ENCODE measurements at places on chromosomes 3 and 15. TPM values are rescaled to one million over a fixed set of nuclear protein-coding genes. Genes with fewer than 3 reads are reported as not detected.

DNA sequence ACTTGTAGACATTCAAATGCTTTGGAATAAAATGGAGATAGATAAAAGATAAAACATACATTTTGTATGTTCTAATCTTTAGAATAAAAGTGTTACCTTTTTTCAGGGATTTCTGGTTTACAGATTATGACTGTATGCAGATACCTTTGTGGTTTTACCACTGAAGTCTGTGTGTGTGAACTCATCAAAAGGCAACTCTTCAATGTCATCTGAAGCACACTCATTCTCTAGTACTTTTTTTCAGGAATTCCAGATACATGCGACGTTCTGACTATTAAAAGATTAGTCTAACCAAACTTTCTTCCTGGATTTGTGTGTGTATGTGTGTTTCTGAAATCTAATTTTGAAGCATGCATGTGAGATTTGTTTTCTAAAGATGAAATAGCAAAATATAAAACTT is 188.6 kb downstream of the NLGN1 start:
- DNase-seq = no peak

GRCh38 chr15:48941904-48942303 is 21.8 kb downstream of the SHC4 start:
- no peak for DNase-seq

DNA sequence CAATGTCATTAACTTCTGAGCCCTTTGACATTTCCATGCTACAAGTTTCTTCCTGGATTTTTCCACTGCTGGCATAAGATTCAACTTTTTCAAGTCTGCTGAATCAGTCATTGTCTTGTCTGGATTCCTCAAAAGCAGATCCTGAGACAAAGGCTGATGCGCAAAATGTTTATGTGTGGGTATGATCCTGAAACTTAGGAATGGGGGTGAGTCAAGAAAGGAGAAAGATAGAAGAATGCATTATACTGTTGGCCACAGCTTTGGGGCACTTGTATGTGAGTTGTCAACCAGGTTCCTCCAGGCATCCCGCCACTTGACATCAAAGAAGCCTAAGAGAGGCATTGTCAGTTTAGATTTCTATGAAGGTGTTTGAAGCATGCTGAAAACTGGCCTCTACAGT is 50.4 kb downstream of the FOXB1 start:
- no peak for DNase-seq

PIERCE2 gene
- not detected for total RNA-seq

All from activated naive CD8-positive, alpha-beta T cell treated with anti-CD3 and anti-CD28 coated beads, Interleukin-2, amount 10 ng/mL, durations not matched to agents 7 days and 5 days (primary cell).